H7 (cell line): ENCODE measurements at places on chromosomes 3 and 15. TPM values are rescaled to one million over a fixed set of nuclear protein-coding genes. Genes with fewer than 3 reads are reported as not detected.

The OIP5 gene
- total RNA-seq: 45.0 and 46.2 TPM in 2 replicates

GRCh38 chr15:100703032-100703578 lies 100.7 kb downstream of the ASB7 start:
- no peak for DNase-seq

DNA sequence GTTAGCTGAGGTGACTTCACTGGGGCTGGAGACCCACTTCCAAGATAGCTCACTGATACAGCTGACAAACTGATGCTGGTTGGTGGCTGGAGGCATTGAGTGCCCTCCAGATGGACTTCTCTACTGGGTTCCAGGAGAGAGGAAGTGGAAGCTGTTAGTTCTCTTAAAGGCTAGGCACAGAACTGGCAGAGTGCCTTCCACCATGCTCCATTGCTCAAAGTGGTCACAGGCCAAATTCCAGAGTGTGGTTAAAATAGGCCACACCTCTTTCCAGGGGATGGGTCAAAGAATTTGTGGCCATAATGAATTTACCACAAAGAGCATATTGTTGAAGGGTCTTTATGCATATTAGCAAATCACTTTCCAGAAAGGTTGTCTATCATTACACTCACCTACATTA lies 74.2 kb downstream of the NMD3 start:
- no peak for DNase-seq

DNA sequence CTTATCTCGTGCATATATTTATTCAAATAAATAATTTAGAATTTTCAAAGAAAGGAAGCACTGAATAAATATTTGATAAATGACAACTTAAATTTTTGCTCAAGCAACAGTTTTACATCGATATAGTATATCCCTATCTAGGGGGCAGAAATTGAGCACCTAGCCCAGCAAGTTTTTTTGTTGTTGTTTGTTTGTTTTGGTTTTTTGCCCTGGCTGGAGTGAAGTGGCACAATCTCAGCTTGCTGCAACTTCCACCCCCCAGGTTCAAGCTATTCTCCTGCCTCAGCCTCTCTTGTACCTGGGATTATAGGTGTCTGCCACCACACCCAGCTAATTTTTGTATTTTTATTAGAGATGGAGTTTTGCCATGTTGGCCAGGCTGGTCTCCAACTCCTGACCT lies 42.4 kb downstream of the OIP5 start:
- no peak for DNase-seq

The NR1I2 gene
- 0.87 and 1.6 TPM in 2 replicates for total RNA-seq

- DNase-seq: no peak
Measured at GRCh38 chr3:119969759-119970158, 124.5 kb downstream of the GSK3B start.

DNA sequence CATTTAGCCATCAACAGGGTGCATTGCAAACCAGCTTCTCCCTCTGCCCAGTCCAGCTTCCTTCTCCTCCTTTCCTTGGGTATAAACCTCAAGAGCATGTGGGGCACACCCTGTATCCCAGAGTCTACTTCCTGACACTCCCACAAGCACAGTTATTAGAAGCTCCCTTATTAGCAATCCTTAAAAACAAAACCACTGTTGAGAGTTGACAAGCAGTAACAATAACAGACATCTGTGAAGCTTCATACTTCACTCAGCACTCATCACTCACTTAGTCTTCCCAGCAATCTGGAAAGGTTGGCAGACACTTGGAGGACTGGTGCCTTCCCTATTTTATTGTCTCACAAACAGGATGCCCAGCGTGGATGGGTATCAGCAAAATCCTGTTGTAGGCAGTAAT lies 155.5 kb upstream of the PROK2 start:
- DNase-seq: no peak

- DNase-seq: peak; percentile 84
Measured at GRCh38 chr3:184583578-184584451, 22.2 kb downstream of the EPHB3 start.

DNA sequence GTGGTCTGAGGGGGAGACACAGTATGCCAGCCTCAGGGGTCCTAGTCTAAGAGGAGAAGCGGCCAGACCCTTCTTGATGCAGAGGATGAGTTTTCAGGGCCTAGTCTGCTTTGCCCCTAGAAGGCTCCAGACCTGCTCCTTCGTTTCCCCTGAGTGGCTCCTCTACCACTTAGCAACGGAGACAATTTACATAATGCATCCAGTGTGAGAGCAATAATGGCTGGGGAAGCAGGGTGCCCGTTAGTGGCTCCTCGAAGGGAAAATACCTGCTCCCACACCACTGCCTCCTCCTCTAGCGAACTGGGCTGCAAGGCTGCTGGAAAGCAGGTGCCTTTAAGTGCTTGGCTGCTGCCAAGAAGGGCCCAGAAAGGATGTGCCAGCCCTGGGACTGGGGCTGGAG lies 38.9 kb downstream of the CACNA2D2 start:
- DNase-seq: no peak

DNA sequence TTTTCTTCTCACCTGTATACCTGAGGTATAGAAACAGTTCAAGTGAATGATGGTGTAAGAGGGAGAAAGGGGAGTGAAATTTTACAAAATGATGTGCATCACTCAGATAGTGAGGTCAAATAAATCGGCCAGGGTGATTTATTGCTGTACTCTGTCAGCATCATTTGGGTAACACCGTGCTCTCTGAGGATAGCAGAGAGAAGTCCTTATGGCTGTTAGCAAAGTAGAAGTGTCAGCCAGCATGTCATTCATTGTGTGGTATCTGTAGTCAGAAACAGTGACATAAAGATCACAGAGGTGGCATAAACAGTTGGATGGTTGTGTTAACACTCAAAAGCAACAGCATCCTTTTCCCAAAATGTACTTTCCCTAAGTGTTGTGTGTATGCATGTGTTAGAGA lies 53.4 kb downstream of the PSMD6 start:
- DNase-seq: no peak

The SEMA3G gene
- 1.1 and 2.2 TPM in 2 replicates for total RNA-seq
